ENCODE measurements at places on chromosomes 12 and 14.

- H3K36me3 ChIP-seq: no peaks in the 10 kb centered on the region
- no peak overlapping the region for H3K4me3 ChIP-seq
- no peaks in the 10 kb centered on the region for H3K4me1 ChIP-seq
- H3K27me3 ChIP-seq: no peaks in the 10 kb centered on the region
- H3K27ac ChIP-seq: no peak overlapping the region
These were observed 5.2 kb upstream of the CLEC9A start for GRCh38 chr12:10025236-10025635.

GRCh38 chr14:104085032-104085888 lies at the start of gene ASPG:
ASPG (plus strand) TSS chr14:104085700; CDS start chr14:104085771, 71 bp downstream.
- peak; percentile 79 for DNase-seq
- H3K36me3 ChIP-seq: no peaks in the 10 kb centered on the region
- no peak within 1 kb of the TSS for H3K4me3 ChIP-seq

DNA sequence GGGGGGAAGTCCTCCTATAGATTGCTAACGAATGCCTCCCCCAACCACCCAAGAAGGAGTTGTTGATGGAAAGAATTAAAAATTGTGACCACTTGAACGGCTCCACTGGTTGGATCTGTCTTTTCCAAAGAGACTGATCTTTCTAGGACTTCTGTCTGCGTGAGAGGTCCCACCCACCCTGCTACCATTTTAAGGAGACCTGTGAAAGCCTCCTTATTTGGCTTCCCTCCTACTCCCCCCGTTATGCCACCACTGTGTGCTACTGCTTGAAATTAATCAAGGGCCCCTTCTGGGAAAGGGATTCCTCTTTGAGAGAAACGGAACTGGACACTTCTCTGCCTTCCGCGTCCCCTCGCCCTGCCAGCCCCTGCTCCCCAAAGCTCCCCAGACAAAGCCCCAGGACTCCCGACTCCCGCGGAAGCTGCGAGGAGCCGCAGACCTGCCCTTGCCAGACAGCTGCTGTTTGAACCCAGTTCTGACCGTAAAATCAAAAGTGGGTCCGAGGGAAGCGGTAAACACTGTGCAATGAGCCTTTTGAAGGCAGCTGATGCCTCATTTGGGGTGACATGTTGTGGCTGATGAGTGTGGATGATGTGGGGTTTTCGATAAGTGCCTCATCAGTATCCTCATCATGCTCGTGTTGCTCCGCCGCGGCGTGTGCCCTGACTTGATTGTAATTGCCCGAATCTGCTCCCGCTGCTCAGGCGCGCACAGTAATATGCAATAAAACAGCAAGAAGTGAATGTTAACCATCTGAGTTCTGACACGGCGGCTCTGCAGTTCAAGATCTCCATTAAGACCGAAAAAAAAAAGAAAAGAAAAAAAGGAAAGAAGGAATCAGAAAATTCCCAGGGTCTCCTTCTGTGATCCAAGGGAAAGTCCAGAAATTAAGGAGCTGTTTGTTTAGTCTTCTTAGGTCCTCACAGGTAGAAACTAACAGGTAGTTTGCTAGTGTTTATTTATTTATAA lies 48.2 kb downstream of the MBIP start:
- DNase-seq: no peak
- no peak overlapping the region for H3K27ac ChIP-seq
- no peaks in the 10 kb centered on the region for H3K36me3 ChIP-seq
- H3K4me1 ChIP-seq: no peaks in the 10 kb centered on the region
- H3K4me3 ChIP-seq: no peak overlapping the region

DNA sequence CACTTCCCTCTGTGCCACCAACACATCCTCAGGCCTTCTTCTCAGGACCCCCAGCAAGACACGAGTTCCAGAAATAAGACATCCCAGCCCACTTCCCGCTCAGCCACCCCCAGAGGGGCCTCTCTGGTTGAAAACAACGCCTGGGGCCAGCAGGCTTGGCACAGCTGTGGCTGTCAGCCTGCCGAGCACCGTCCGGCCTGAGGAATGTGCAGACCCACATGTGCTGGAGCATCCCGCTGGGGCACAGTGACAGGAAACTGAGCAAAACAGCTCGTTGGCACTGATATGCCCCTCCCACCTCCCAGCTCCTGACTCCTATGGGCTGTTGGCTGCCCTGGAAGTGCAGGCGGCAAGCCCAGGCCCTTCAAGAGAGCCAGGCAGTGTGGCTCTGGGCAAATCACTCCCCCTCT lies 1.4 kb downstream of the SYNE3 start:
- H3K27me3 ChIP-seq: no peaks in the 10 kb centered on the region
- peak; percentile 84 for DNase-seq

- no peaks in the 10 kb centered on the region for H3K4me1 ChIP-seq
- no peaks in the 10 kb centered on the region for H3K36me3 ChIP-seq
- H3K4me3 ChIP-seq: no peak overlapping the region
These were observed 201.2 kb upstream of the G2E3 start for GRCh38 chr14:30357791-30358190.

DNA sequence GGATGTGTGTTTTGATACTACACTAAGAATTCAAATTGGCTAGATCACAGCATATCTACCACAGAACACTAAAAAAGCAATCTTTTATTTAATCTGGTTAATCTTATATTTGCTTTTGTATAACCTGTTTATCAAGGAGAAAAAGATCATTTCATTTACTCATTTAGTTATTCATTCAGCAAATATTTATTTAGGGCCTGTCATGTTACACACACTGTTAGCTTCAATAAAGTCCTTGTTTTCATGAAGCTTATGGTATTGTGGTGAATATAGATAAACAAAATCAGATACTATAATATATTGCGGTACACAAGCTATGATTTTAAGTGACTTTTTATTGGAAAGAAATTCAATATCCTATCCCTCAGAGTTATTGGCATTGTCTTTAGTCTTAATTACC lies 350.8 kb downstream of the LRFN5 start:
- no peaks in the 10 kb centered on the region for H3K36me3 ChIP-seq
- no peak overlapping the region for H3K4me3 ChIP-seq
- no peak overlapping the region for H3K27ac ChIP-seq
- H3K27me3 ChIP-seq: no peaks in the 10 kb centered on the region
- DNase-seq: no peak
- H3K4me1 ChIP-seq: no peaks in the 10 kb centered on the region

- no peaks in the 10 kb centered on the region for H3K4me1 ChIP-seq
- no peak overlapping the region for H3K27ac ChIP-seq
- no peak overlapping the region for H3K4me3 ChIP-seq
- DNase-seq: no peak
- no peaks in the 10 kb centered on the region for H3K36me3 ChIP-seq
These were observed 187.2 kb downstream of the TMTC2 start for GRCh38 chr12:82873951-82874350.

DNA sequence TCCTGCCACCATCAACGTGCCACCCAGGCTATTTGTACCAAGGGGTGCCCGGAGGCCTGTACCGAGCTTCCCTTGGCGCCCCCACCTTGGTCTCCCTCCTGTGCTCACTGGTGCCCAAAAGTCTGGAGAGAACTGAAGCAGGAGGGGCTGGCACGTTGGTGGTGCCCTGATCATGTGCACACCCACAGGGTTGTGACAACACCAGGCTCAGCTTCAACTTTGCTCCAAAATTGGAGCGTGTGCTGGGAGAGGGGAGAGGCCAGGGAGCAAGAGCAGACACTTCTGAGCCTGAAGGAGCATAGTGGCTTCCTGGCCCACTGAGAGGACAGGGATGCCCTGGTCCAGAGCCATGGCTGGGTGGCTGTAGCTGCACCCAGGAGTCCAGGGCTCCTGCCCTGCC lies 13.0 kb upstream of the LPCAT3 start:
- no peak for DNase-seq
- H3K4me3 ChIP-seq: no peak overlapping the region
- no peaks in the 10 kb centered on the region for H3K36me3 ChIP-seq
- no peak overlapping the region for H3K27ac ChIP-seq
- H3K27me3 ChIP-seq: no peaks in the 10 kb centered on the region

GRCh38 chr14:54010981-54011380 lies 54.4 kb upstream of the BMP4 start:
- H3K36me3 ChIP-seq: no peaks in the 10 kb centered on the region
- DNase-seq: no peak
- no peak overlapping the region for H3K27ac ChIP-seq
- no peak overlapping the region for H3K4me3 ChIP-seq

- H3K27ac ChIP-seq: no peak overlapping the region
- peaks cover 3% of the 10 kb centered on the region for H3K36me3 ChIP-seq
- DNase-seq: no peak
- H3K27me3 ChIP-seq: no peaks in the 10 kb centered on the region
- H3K4me1 ChIP-seq: no peaks in the 10 kb centered on the region
These were observed 41.0 kb downstream of the USP15 start for GRCh38 chr12:62301080-62301798.

DNA sequence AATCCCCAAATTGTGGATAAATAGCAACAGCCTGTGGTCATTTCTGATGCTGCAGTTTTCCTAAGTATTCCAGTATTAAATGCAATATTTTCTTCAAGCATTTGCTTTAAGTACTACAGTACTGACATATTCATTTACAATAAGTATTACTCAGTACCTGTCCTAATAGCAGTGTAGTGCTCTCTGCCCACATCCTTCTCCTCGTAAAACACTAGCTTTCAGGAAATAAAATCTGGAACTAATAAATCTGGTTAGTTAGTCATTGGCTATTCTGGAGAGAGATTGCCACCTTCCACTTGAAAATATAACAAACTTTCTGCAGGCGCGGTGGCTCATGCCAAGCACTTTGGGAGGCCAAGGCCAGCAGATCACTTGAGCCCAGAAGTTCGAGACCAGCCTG lies 441.5 kb downstream of the PRKD1 start:
- no peaks in the 10 kb centered on the region for H3K27me3 ChIP-seq
- H3K27ac ChIP-seq: no peak overlapping the region
- no peaks in the 10 kb centered on the region for H3K4me1 ChIP-seq

DNA sequence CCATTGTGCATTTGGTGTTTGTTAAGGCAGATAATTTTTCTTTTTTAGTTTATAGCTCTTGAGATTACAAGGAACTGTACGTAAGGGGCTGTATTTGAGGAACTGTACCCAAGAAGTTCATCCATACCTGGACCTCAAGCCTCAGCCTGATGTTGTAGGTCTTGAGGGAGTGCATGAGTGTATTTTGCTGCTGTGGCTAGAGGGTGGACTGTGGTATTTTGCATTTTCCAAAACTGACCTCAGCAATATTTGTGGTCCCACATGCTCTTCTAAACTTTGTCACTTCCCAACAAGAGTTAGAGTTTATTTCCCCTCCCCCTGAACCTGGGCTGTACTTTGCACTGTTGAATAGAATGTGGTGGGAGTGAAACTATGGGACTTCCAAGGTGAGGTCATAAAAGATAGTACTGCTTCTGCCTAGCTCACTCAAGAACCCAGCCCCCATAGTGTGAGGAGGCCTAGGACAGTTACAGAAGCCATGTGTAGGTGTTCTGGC lies 42.2 kb upstream of the FBXO33 start:
- no peaks in the 10 kb centered on the region for H3K27me3 ChIP-seq
- DNase-seq: no peak
- H3K36me3 ChIP-seq: no peaks in the 10 kb centered on the region
- H3K4me3 ChIP-seq: no peak overlapping the region
- H3K4me1 ChIP-seq: no peaks in the 10 kb centered on the region

GRCh38 chr14:51228391-51228790 lies 11.7 kb upstream of the TMX1 start:
- H3K27me3 ChIP-seq: no peaks in the 10 kb centered on the region
- H3K36me3 ChIP-seq: no peaks in the 10 kb centered on the region
- no peak for DNase-seq
- no peak overlapping the region for H3K4me3 ChIP-seq
- no peaks in the 10 kb centered on the region for H3K4me1 ChIP-seq
- no peak overlapping the region for H3K27ac ChIP-seq

GRCh38 chr12:6407236-6407954 lies 23.4 kb downstream of the LTBR start:
- H3K4me3 ChIP-seq: no peak overlapping the region
- DNase-seq: no peak
- no peak overlapping the region for H3K27ac ChIP-seq
- no peaks in the 10 kb centered on the region for H3K4me1 ChIP-seq

GRCh38 chr12:103884316-103884715 lies 43.3 kb upstream of the NT5DC3 start:
- no peaks in the 10 kb centered on the region for H3K27me3 ChIP-seq
- no peaks in the 10 kb centered on the region for H3K36me3 ChIP-seq
- no peaks in the 10 kb centered on the region for H3K4me1 ChIP-seq
- no peak for DNase-seq
- H3K27ac ChIP-seq: no peak overlapping the region

GRCh38 chr14:76330411-76331327 lies 45.3 kb upstream of the ESRRB start:
- no peaks in the 10 kb centered on the region for H3K4me1 ChIP-seq
- DNase-seq: no peak

DNA sequence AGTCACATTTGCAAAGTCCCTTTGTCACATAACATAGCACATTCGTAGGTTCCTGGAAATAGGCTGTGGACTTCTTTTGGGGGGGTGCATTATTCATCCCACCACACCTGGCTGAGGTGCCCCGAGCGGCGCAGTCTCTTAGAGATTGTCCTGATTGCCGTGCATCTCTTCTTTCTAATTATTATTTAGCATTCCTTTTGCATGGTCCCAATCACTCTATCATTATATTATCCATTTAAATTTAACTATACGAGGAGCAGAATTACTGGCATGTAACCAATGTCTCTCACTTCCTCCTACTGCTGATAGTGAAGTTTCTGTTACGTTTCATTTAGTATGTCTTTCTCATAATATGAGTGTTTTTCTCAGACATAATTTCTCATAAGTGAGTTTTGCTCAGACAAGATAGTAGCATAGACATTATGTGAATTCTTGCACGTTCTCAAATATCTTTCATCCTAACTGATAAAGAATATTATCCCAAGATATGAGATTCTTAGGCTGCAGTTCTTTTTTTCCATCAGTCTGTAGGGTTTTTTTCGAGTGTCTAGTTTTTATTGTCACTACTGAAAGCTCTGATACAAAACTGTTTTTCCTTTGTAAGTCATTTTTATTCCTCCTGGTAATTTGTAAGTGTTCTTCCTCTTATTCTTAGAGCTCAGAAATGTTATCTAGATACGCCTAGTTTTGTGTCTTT lies 444.3 kb downstream of the NELL2 start:
- H3K36me3 ChIP-seq: no peaks in the 10 kb centered on the region
- DNase-seq: no peak
- no peaks in the 10 kb centered on the region for H3K4me1 ChIP-seq
- H3K27me3 ChIP-seq: no peaks in the 10 kb centered on the region
- no peak overlapping the region for H3K27ac ChIP-seq

- no peaks in the 10 kb centered on the region for H3K27me3 ChIP-seq
- DNase-seq: no peak
- H3K4me3 ChIP-seq: no peak overlapping the region
- no peaks in the 10 kb centered on the region for H3K4me1 ChIP-seq
- no peak overlapping the region for H3K27ac ChIP-seq
- H3K36me3 ChIP-seq: no peaks in the 10 kb centered on the region
These were observed 1.9 kb downstream of the ABHD4 start for GRCh38 chr14:22600027-22600426.

- no peaks in the 10 kb centered on the region for H3K27me3 ChIP-seq
- no peak overlapping the region for H3K4me3 ChIP-seq
These were observed 196.2 kb downstream of the CACNA1C start for GRCh38 chr12:2248901-2249381.

DNA sequence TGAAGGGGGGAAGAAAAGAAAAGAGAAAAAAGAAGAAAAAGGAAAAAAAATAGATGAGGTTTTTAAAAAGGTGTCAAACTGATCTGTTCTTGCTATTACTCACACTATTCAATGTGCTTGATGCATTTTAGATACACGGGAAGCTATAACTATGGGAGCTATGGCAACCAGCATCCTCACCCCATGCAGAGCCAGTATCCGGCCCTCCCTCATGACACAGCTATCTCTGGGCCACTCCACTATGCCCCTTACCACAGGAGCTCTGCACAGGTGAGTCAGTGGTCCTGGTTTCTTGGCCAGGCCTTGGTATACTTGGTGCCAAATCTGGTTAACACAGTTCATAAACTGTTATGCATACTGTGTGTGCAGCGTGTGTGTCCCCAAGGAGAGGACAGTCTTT lies 24.0 kb upstream of the RIC8B start:
- no peak for DNase-seq
- no peaks in the 10 kb centered on the region for H3K27me3 ChIP-seq
- no peak overlapping the region for H3K4me3 ChIP-seq
- no peaks in the 10 kb centered on the region for H3K36me3 ChIP-seq

Data from aorta (tissue), 5 donors.